AG09319 (cell line): ENCODE measurements at places on chromosomes 11 and 22.
A peak's percentile ranks its signal among the peaks of the same experiment; 100 is the strongest.

- DNase-seq = no peak
Measured at GRCh38 chr22:48138427-48138826, 1376.0 kb downstream of the TBC1D22A start.

- peak; percentile 7 for DNase-seq
Measured at GRCh38 chr11:71563406-71563805, 2.0 kb upstream of the KRTAP5-10 start.

DNA sequence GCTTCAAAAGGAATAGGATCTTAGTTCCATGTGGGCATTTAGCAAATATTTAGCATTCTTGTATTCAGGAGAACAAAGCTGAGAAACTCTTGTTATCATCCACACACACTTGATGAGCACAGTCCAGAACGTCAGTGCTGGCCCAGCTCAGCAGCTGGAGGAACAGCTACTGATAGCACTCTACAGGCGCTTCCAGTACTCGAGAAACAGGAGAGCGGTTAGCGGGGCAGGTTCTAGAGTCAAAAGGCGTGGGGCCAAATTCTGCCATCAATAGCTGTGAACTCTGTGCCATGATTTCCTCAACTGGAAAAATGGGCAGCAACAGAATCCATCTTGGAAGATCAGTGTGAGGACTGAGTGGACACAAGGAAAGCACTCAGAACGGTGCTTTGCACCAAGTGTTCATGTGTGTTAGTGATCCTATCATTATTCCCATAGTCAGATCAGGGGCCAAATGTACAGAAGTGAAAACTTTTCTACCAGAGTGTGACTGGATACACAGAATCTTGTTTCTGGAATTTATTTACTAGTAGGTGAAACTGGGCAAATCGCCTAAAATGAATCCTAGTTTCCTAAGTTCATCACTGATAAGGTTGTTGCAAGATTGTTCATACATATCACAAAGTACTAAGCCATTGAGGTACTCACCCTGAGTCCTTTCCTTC, 3.2 kb downstream of the JOSD1 start:
- no peak for DNase-seq

DNA sequence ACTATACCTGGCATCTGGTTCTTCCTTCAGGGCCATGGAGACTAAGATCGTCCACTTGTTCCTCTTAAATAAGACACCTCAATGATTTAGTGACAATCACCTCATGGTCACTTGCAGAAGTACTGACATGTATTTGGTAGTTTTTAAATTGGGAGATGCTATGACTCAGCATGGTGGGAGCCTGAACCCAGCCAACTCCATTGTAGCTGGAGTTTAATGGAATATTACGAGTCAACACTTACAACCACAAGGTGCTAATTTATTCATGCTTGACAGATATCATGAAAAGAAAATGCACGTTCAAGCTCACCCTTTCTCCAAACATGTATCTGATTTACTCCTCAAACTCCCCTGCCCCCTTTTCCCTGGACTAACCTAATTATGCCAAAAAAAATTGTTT, 16.6 kb upstream of the APOL3 start:
- no peak for DNase-seq

DNA sequence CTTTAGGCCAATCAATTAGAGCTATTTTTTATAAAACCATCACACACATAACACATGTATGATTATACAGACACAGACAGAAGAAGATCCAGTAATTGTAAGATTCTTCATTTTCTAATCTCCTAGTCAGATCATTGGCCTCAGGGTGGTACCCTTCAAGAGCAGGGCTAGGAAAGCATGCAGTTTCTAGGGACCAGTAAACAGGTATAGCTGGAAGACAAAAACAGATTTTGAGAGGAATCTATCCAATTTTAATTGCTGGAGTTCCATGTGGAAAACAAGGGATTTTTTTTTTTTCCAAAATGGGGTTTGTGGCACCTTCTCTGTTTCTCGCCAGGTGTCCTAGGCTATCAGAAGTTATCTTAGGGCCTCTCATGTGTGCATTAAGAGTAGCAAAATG, 29.6 kb downstream of the METTL15 start:
- no peak for DNase-seq

GRCh38 chr11:128496692-128497060, 90.7 kb downstream of the ETS1 start:
- no peak for DNase-seq

- DNase-seq = no peak
Measured at GRCh38 chr22:29482253-29482652, 2.2 kb downstream of the NEFH start.

DNA sequence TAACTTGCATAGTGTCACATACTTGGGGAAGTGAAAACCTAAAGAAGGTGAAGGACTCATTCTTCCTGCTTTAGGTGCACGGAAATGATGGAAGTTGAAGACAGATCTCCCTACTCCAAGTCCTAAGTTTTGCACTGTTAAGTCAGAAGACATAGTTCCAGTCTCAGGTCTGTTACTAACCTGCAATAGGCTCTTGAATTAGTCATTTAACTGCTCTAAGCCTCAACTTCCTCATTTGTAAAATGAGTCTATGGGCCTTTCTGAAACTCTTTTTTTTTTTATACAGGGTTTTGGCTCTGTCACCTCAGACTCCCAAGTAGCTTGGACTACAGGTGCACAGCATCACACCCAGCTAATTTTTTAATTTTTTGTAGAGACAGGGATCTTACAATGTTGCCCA, 30.8 kb upstream of the POU2AF1 start:
- no peak for DNase-seq

GRCh38 chr22:28608546-28608945, 71.1 kb downstream of the TTC28 start:
- DNase-seq = no peak

DNA sequence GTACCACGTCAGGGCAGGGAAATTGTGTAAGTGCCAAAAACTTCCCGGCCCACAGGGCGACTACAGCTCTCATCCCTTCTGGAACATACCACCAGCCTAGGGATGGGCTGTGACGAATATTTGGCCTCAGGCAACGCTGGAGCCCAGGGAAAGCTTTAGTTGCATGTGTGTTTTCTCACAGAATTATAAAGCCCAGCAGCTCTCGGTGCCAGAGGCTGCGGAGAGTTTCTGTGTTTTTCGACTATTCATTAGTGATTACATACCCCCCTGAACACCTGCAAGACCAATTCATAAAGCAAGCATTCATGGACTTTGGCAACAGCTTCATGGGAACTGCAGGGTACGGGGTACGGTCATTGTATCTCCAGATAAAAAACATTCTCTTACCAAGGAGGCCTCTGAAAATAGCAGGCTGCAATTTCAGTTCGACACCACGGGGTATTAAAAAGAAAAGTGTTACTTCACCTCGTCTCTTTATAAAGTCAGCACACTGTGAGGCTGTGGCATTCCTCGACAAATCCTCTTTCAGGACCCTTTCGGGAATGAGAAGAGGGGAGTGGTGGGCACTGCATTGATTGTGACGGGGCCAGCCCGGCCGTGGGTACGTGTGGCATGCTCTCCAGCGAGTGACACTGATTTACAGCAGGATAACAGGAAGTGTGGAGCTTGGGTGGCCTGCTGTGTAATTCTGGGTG, 243.6 kb upstream of the SORL1-AS1 start:
- no peak for DNase-seq

DNA sequence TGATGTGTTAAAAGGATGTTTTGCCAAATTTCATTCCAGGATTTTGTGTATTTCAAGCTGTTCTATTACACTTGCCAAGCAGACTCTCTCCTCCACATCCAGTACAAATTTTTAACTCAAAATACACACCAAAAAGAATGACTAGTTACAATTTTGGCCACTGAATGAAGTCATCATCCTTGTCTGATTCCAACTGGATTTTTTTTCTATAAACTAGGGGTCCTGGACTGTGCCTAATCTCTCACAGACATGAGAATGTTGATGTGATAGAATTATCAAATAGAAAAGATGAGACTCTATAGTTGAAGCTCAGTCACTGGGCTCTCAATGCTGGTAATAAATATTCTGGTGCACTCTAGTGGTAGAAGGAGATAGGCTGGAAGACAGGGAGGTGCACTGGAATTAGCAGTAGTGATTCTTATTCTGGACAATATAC, 85.8 kb downstream of the FANCF start:
- DNase-seq = no peak
